ENCODE measurements at places on chromosomes 2 and 18. TPM values are rescaled to one million over a fixed set of nuclear protein-coding genes. Genes with fewer than 3 reads are reported as not detected.

The DUSP19 gene
- 1.6 TPM for total RNA-seq

GRCh38 chr18:4755848-4756247 lies 300.7 kb upstream of the DLGAP1 start:
- no peak for DNase-seq

GRCh38 chr2:105468582-105469042 lies 69.8 kb upstream of the FHL2 start:
- no peak for DNase-seq

DNA sequence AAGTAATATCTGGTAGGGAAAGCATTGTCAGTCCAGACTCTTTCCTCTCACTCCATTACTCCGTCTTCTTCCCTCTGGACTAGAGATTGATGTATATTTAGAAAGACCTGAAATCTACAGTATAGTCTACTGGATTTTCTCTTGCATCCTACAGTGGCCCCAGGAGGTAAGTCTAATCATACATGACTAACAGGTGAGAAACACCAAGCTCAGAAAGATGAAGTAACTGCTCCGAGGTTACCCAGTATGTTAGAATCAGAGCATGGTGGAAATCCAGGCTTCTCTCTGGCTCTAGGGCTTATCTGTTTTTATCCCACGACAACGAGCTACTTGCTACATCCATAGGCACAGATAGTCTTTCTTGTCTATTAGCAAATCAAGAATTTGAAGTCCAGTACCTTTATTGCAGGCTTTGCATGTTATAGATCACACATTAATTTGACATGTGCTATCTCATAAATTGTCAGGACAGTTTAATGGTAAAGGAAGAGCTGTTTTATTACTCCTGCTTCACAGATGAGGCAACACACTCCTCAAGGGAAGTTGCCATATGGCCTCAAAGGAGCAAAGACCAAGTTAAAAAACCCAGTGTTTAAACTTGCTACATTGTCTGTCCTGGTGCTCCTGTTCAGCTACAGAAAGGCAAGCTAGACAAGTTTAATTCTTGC lies 484.3 kb downstream of the THSD7B start:
- DNase-seq: no peak

GRCh38 chr2:96662360-96662759 lies 19.8 kb downstream of the FER1L5 start:
- no peak for DNase-seq

DNA sequence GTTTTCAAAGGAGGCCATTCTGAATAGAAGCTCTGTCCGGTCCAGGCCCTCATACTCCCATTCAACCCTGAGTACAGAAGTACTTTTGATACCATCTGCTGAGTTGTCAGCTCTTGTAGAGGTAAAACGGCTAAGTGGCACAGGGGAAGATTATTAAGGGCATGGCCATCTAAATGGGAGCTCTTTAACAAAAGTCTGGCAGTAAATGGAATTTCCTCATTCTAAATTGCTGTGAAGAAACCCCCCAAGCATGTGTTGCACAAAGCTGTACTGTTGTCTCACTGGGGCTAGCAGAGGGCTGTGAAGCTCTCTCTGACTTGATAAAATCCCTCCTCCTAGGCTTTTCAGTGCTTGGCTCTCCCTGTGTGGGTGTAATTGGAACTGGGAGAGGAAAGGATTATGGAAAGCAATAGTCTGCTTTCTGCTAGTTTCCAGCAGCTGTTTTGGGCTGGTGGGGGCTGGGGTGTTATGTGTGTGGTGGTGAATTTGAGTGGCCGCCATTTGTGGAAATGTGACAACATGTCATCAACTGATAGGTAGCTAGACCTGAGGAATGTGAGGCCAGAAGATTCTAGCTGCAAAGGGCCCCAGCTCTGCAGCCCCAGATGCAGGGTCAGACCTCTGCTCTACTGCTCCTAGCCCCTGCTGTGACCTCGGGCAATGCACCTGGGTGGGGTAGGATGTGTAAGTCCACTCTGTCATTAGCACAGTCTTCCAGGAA lies 65.1 kb downstream of the MAP4K4 start:
- no peak for DNase-seq

DNA sequence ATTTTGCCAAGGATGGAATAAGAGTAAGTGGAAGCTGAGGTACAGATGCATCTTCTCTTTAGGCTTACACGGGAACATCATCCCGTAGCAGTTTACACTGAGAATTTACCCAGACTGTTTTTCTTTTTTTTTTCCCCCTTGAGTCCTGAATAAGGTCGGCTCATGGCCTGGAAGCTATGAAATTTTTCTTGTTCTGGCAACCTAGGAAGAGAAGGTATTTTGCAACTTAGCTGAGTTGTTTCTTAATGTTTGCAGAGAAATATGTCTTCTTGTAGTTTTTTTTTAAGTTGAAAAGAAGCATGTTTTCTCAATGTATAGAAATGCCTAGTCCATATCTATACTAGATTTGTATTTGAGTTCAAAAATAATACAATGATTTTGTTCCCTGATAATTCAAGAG lies 712.5 kb downstream of the TDRD15 start:
- DNase-seq: no peak

The SCG2 gene
- total RNA-seq: 13.0 TPM

Data from body of pancreas (tissue), 4 donors.